Left kidney (tissue), 8 donors: ENCODE measurements at places on chromosomes 12 and 14. TPM values are rescaled to one million over a fixed set of nuclear protein-coding genes. Genes with fewer than 3 reads are reported as not detected.

GRCh38 chr14:68684466-68685418, 108.1 kb downstream of the ZFP36L1 start:
- no peak for DNase-seq

DNA sequence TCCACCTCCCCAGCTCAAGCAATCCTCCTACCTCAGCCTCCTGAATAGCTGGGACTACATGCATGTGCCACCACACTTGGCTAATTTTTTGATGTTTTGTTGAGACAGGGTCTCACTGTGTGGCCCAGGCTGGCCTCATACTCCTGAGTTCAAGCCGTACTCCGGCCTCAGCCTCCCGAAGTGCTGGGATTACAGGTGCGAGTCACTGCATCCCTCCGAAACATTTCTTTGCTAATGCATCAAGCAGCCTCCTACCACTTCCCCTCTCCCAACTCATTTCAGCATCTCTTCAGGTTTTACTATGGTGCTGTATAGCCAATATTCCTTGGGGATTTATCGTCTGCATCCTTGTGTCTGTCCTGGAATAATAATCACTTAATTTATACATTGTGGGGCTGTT, 2.3 kb upstream of the SLC22A17 start:
- no peak for DNase-seq

DNA sequence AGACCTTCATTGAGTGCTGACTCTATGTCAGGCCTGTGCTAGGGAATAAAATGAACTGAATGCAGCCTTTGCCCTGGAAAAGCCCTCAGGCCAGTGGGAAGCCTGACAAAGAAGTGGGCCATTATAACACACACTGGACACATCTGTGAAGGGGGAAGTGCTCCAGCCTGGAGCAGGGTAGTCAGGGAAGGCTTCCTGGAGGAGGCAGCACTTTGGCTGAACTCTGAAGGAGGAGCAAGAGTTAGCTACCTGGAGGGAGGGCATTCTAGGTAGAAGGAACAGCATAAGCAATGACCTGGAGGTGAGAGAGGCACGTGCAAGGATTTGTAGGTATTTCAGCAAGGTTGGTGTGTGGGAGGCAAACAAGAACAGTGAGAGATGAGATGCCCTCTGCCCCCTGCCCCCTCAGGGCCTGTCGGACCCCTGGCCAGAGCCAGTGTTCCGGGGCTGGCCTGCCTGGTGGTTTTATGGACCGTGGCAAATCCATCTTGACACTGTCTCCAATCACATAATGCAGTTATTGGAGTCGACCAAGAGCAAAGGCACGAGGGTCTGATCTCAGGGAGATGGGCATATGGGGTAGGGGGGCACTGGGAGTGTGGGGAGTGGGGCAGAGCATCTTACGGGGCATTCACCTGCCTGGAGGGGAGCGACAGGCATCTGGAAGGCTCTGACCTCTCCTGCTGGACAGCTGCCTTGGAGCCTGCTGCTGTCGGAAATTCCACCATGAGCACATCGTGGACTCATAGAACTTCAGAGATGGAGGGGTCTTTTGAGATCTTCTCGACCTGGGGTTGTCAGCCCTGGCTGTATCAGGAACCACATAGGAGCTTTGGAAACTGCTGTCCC, 2.7 kb upstream of the FAM222A start:
- DNase-seq = no peak

DNA sequence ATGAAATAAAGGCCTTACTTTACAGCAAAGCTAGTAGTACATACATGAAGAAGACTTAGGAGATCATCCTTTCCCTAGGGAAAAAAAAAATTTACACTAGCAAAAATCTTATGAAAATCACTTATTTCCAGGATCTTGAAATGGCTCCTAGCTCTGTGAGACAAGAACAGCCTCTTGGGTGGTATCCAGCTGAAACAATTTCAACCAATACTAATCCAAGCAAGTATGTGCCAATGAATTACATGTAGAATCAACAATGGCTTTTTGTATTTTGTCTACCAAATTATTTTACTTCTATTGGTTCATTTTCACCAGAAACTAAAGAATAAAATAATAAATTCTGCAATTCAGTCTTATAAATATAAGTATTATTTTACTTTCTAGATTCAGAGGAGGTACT, 2.7 kb upstream of the SLCO1A2 start:
- no peak for DNase-seq

GRCh38 chr14:75880512-75880911, 101.3 kb downstream of the TGFB3 start:
- no peak for DNase-seq

DNA sequence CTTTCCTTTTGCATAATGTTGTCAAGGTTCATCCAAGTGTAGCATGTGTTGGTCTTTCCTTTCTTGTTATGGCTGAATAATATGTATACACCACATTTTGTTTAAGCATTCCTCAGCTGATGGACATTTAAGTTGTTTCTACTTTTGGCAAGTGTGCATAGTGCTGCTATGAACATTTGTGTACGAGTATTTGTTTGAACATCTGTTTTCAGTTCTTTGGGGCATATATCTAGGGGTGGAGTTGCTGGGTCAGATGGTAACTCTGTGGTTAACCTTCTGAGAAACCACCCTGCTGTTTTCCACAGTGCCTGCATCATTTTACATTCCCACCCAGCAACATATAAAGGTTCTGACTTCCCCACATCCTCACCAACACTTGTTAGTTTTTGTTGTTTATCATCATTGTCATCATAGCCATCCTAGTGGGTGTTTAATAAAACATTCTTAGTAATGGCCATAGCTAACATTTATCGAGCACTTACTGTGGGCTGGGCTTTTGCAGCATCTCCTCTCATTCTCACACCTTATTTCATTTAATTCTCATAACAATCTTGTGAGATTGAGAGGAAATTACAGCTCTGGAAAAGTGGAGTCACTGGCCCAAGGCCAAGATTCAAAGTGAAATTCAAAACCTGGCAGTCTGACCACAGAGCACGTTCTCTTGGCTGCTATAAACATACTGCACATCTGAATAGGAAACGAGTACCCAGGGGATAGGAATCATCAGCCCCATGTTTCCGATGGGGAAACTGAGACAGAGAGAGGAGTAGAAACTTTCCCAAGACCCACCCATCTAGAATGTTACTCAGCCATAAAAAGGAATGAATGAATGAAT, 193.6 kb downstream of the KSR2 start:
- no peak for DNase-seq

DNA sequence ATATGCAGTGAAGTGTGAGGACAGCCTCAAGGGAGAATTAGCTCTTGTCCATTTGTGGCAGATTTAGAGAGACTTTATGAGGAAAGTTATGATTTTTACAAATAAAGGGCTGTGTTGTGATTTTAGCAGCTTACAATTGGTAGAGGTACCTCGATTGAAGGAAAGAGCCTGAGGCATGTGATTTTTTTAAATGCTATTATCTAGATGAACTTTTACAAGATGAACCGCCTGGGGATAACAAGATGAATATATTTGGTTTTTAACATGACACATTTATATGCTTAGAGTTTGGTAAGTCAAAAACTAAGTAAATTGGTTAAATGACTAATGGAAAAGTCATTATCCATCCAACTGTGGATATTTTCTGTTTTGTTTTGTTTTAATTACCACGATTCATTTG, 52.6 kb downstream of the AEBP2 start:
- no peak for DNase-seq

DNA sequence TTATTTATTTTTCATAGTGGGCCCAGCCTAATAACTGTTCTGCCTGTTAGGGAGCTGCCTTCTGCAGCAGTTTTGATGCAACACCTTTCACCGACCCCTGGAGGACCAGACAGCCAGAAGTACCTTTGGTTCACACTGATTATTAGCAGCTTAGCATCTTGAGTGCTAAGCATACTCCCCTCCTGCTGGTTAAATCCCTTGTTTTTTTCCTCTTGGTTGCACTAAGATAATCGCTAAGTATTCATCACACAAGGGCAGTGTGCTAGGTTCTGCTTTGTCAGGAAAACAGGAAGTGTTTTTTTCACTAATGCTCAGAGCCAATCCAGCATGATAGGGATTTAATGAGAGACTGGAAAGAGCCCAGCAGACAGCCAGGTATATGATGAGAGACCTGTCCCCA, 437.0 kb downstream of the FUT8 start:
- DNase-seq = no peak

GRCh38 chr14:28373721-28374120, 392.9 kb upstream of the FOXG1 start:
- DNase-seq = no peak

- DNase-seq = no peak
Observed at GRCh38 chr14:30002859-30003258, 75.2 kb upstream of the PRKD1 start.

DNA sequence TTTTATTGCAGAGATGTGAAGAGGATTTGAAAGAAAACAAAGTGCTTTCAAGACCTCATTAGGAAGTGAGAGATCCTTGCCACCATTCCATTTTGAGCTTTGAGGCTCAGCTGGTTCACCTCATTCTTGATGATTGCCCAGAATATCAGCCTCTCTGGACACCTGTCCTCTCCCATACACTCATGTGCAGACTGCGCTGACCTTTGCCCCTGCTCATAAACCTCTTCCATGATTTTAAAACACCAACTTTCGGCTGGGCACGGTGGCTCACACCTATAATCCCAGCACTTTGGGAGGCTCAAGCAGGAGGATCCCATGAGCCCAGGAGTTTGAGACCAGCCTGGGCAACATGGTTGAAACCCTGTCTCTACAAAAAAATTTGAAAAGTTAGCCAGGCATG, 8.9 kb downstream of the COX14 start:
- DNase-seq = no peak

DNA sequence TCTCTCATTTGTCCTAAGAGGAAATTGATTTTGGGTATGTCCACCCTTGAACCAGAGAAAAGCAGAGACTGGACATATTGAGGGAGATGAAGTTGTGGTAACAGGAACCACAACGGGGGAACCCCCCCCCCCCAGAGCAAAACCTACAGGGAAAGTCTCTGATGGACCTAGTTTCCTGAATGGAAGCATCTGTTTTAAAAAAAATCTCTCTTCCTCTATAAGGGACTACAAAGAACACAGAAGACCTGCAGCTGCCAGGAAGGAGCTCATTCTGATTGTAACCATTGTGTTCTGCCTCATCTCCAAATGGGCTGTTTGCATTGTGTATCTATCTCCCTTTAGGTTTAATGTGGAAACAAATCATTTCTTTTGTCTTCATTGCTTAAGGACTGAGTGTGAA, 13.4 kb downstream of the C1S start:
- DNase-seq = no peak

DNA sequence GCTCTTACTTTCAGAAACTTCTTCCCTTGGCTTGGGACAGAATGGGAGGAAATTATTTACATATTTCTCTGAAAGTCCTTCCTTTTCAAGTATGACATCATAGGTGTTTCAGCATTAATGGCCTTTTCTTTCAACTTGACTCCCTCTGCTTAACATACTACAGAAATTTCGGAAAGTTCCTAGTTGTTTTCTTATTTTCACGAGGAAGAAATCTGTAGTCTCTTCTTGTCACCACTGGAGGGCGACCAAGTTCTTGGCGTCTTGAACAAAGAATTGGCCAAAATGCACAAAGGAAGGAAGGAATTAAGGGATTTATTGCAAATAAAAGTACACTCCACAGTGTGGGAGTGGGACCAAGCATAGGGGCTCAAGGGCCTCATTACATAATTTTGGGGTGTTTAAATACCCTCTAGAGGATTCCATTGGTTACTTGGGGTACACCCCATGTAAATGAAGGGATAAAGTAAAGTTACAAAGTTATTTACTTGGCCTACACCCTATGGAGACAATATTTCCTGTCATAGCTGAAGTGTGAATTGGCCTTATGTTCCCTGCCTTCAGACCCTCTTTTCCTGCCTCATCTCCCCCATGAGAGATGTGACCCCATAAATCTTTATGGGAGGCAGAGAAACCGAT, 70.4 kb downstream of the RPL10L start:
- no peak for DNase-seq

- DNase-seq = no peak
Observed at GRCh38 chr12:68438601-68439000, 106.4 kb upstream of the MDM1 start.

- no peak for DNase-seq
Observed at GRCh38 chr14:49900973-49901372, 8.1 kb downstream of the ARF6 start.

DNA sequence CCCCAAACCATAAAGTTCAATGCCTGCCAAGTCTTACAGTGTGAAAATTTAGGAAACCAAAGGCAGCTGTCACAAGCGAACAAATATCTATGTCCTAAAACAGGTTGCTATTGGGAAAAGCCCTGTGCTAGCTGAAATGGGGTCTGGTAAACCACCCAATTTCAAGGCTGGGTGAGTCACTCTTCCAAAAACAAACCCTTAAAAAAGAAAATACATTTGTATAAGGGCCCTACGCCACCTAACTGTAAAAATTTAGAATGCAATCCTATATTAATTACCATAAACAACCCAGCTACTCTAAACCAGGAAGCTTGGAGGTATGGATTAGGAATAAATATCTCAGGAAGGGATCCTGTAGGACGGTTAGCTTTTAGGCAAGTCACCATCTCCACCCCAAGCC, 32.1 kb downstream of the PRMT8 start:
- DNase-seq = no peak

DNA sequence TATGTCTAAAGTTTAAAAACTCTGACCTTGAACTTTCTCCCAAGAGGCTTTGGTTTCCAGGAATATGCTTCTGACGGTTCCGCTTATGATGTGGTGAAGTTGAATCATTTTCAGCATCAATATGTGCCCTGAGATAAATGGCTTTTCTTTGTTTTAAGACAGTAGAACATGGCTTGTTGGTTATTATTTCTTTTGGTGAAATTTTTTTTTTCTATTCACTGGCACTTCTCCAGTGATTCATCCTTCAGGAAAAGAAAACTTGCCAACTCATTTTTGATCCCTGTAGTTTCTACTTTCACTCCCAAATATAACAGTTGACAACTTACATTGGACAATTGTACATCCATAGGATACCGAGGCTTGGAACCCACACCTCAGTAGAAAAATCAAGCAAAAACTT, 1301.2 kb upstream of the FLRT2 start:
- no peak for DNase-seq

- DNase-seq = no peak
Observed at GRCh38 chr14:61106959-61107641, 126.1 kb downstream of the SLC38A6 start.

The ABCB9 gene
- 8.4 TPM for polyA plus RNA-seq

The MANSC1 gene
- 33.1 TPM for polyA plus RNA-seq

The FGD6 gene
- polyA plus RNA-seq = 13.9 TPM

The ADGRD1 gene
- 13.7 TPM for polyA plus RNA-seq

The GTF2A1 gene
- 44.7 TPM for polyA plus RNA-seq

The NUAK1 gene
- polyA plus RNA-seq = 9.9 TPM

The CELA1 gene
- polyA plus RNA-seq = not detected

The PLEKHD1 gene
- 5.4 TPM for polyA plus RNA-seq

The BHLHE41 gene
- 2.2 TPM for polyA plus RNA-seq

The C12orf75 gene
- 81.0 TPM for polyA plus RNA-seq
